ENCODE measurements at places on chromosomes 1 and 21. TPM values are rescaled to one million over a fixed set of nuclear protein-coding genes. Genes with fewer than 3 reads are reported as not detected.

Gene KLHDC9
- total RNA-seq: 6.3 TPM

Gene PODN
- not detected for total RNA-seq

Gene FAM72C
- 4.1 TPM for total RNA-seq

DNA sequence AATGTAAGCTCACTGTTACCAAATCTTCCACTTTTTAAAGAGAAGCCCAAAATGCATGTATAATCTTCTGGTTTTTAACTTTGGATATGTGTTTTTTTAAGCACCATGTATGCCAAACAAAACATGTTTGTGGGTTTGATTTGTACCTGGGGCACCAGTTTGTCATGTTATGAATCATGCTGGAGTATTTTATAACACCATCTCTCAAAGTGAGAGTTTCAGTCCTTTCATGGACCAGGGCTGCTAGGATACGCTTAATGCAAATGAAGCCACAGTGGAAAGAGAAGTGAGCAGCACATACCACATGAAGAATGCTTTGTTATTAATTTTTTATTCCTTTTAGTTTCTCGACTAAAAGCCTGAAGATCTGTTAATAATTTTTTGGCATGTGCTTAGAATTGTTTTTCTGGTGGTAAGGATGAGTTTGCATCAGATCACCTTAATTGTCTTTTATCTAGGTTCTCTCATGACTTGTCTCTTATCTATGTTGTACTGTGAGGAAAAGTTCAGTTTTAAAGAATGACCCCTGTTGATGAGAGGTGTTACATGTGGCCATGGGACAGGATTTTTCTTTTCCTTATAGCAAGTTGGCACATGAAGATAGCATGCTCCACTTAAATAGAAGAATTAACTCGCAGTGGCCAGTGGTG lies 2.0 kb upstream of the RABGAP1L start:
- no peak for DNase-seq

Data from G401 (cell line).